ENCODE measurements at places on chromosomes 6 and 20. TPM values are rescaled to one million over a fixed set of nuclear protein-coding genes. Genes with fewer than 3 reads are reported as not detected.

TOX2 gene
- total RNA-seq, result 1.4 TPM

MMUT gene
- total RNA-seq, result 13.1 TPM

EDN1 gene
- total RNA-seq, result not detected

PBOV1 gene
- not detected for total RNA-seq

POM121L2 gene
- total RNA-seq, result not detected

- H3K27ac ChIP-seq, result no peak overlapping the region
- H3K4me1 ChIP-seq, result peaks cover 55% of the 10 kb centered on the region
- H3K36me3 ChIP-seq, result peaks cover 10% of the 10 kb centered on the region
- no peaks in the 10 kb centered on the region for H3K27me3 ChIP-seq
- DNase-seq, result peak; percentile 24
- H3K4me3 ChIP-seq, result no peak overlapping the region
Measured at GRCh38 chr20:23410916-23411695, 10.2 kb downstream of the NAPB start.

DNA sequence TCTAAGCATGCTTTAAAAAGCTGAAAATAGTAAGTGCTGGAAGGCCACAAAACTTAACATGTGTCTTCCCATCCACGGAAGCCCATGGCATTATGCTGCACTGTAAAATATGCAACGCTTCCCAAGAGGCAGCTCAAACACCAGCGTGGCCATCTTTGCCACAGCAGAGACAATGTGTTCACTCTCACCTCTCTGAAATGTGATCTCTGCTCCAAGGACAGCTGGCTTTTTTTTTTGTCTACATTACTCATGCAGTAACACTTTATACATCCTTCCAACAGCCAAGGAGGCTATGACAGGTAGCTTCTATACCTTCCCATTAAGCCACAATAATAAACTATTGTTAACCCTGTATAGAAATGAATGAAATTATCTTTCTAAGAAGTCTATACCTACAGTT is 49.2 kb downstream of the BLOC1S5 start:
- H3K4me3 ChIP-seq, result no peak overlapping the region
- no peak overlapping the region for H3K27ac ChIP-seq
- peaks cover 9% of the 10 kb centered on the region for H3K36me3 ChIP-seq
- peaks cover 10% of the 10 kb centered on the region for H3K4me1 ChIP-seq
- no peaks in the 10 kb centered on the region for H3K27me3 ChIP-seq

DNA sequence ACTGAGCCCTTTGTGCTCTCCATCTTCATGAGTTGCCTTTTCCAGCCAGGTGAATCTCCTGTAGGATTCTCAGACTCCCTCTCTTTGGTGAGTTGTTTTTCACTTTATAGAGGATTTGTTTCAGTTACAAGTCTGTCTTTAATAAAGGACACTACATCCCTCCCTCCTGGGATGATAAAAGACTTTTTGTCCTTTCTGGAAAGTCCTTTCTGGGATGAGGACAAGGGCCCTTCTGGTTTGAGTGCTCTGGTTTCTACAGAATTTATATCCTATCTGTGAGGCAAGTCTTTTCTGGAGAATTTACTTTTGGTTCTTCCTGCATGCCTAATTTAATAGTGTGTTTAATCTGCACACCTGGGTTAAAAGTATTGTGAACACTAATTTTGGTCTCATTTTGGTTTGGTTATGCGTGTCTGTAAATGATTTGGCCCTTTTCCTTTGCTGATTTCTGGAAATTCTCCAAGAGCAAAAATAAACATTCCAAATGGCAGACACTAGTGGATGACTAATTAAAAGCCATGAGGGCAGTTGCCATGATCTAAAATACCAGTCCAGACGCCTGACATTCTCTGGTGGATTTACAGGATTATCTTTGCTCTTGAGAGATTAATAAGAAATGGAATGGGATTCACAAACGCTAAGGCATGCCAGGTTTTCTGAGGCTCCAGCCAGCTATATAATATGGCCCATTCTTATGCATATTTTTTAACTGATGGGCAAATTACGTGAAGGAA is 44.8 kb downstream of the TCP11 start:
- peaks cover 16% of the 10 kb centered on the region for H3K27me3 ChIP-seq
- H3K4me3 ChIP-seq, result no peak overlapping the region
- no peak overlapping the region for H3K27ac ChIP-seq
- no peaks in the 10 kb centered on the region for H3K36me3 ChIP-seq
- H3K4me1 ChIP-seq, result no peaks in the 10 kb centered on the region

DNA sequence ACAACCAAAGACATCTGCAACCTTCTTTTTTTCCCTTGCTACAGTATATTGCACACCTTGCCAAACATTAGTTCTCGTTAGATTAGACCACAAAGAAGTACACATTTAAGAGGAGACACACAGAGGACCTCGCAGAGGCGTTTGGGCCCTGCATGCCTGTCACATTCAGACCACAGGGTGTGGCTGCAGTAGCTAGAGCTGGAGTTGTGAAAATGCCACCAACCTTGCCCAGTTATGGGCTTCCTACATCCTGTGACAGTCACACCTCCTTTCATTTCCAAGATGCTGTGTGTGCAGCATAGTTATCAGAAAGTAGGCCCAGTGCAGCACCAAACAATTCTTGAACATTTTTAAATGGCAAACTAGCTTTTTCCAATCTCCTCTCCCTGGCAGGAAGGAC is 2.4 kb downstream of the SYNE1 start:
- no peaks in the 10 kb centered on the region for H3K36me3 ChIP-seq
- no peak overlapping the region for H3K4me3 ChIP-seq
- DNase-seq, result peak; percentile 56
- peaks cover 7% of the 10 kb centered on the region for H3K4me1 ChIP-seq
- H3K27ac ChIP-seq, result no peak overlapping the region

- H3K27ac ChIP-seq, result no peak overlapping the region
- H3K36me3 ChIP-seq, result no peaks in the 10 kb centered on the region
- no peak for DNase-seq
- no peaks in the 10 kb centered on the region for H3K27me3 ChIP-seq
- no peak overlapping the region for H3K4me3 ChIP-seq
- no peaks in the 10 kb centered on the region for H3K4me1 ChIP-seq
Measured at GRCh38 chr20:61939691-61940360, 125.9 kb downstream of the TAF4 start.

DNA sequence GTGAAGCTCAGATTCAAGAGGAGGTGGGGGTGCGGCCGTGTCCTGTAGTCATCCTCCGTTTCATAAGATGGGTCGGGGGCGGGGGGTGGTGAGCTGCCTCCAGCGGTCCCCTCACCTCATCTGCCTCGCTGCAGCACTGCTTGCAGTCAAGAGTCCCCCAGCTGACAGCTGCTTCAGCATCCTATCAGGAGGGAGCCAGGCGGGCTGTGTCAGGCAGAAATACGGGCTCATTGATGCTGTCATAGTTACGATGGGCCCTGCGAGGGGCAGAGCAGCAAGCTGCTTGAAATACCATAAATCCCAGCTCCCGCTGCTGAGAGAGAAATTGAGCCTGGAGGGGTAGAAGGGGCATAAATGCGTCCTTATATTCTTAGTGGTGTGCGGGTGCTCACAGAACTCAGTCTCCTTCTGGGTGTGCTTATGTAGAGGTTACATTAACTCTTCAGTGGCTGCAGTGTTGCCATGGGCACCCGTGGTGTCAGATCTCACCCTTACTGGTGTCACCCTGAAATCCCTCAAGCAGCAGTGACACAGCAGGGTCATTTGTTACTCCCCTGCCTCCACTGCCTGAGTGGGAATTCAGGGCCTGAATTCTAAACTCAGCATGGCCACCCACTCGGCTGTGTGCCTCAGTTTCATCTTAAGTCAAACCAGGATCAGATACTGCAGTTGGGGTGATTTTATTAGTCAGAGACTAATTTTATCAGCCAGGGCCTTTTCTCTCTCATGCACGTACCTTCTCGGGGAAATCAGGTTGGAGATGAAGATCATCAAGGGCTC is 21.8 kb downstream of the CCDC167 start:
- peak overlapping the region; percentile 32 for H3K27ac ChIP-seq
- no peak overlapping the region for H3K4me3 ChIP-seq
- DNase-seq, result no peak
- no peaks in the 10 kb centered on the region for H3K4me1 ChIP-seq
- no peaks in the 10 kb centered on the region for H3K27me3 ChIP-seq

- H3K27me3 ChIP-seq, result peaks cover 24% of the 10 kb centered on the region
- DNase-seq, result no peak
- H3K36me3 ChIP-seq, result no peaks in the 10 kb centered on the region
- no peak overlapping the region for H3K27ac ChIP-seq
- peaks cover 5% of the 10 kb centered on the region for H3K4me1 ChIP-seq
Measured at GRCh38 chr20:63028461-63028921, 21.7 kb upstream of the BHLHE23 start.

DNA sequence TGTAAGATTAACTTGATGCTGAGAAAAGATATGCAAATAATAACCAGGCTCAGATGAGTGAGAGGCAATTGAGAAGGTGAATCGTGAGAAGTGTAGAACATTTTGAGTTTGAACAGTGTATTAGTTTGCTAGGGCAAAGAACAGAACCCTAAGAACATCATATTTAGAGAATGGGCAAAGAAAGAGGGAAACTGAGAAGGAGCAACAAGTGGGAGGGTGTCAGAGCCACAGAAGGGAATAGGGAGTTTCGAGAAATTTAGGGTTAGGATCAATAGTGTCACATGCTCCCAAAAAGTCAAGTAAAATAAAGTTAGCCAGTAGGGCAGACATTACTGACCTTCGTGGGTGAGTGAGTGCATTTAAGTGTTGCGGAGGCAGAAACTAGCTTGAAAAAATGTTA is 5.5 kb upstream of the FAXC start:
- no peak for DNase-seq
- H3K4me3 ChIP-seq, result no peak overlapping the region
- peaks cover 45% of the 10 kb centered on the region for H3K27me3 ChIP-seq
- no peaks in the 10 kb centered on the region for H3K4me1 ChIP-seq
- no peak overlapping the region for H3K27ac ChIP-seq
- H3K36me3 ChIP-seq, result no peaks in the 10 kb centered on the region

GRCh38 chr6:884570-884969 is 191.6 kb upstream of the EXOC2 start:
- no peak overlapping the region for H3K27ac ChIP-seq
- DNase-seq, result no peak
- H3K27me3 ChIP-seq, result peaks cover 18% of the 10 kb centered on the region
- peaks cover 4% of the 10 kb centered on the region for H3K4me1 ChIP-seq
- H3K36me3 ChIP-seq, result no peaks in the 10 kb centered on the region

- H3K36me3 ChIP-seq, result peaks cover under 1% of the 10 kb centered on the region
- no peak for DNase-seq
- H3K27ac ChIP-seq, result no peak overlapping the region
- H3K4me1 ChIP-seq, result peaks cover 6% of the 10 kb centered on the region
- peaks cover 21% of the 10 kb centered on the region for H3K27me3 ChIP-seq
Measured at GRCh38 chr6:35164277-35164676, 23.1 kb upstream of the TCP11 start.

- H3K4me1 ChIP-seq, result no peaks in the 10 kb centered on the region
- DNase-seq, result no peak
- H3K4me3 ChIP-seq, result no peak overlapping the region
- no peaks in the 10 kb centered on the region for H3K27me3 ChIP-seq
Measured at GRCh38 chr6:112362027-112362795, 15.1 kb downstream of the RFPL4B start.

DNA sequence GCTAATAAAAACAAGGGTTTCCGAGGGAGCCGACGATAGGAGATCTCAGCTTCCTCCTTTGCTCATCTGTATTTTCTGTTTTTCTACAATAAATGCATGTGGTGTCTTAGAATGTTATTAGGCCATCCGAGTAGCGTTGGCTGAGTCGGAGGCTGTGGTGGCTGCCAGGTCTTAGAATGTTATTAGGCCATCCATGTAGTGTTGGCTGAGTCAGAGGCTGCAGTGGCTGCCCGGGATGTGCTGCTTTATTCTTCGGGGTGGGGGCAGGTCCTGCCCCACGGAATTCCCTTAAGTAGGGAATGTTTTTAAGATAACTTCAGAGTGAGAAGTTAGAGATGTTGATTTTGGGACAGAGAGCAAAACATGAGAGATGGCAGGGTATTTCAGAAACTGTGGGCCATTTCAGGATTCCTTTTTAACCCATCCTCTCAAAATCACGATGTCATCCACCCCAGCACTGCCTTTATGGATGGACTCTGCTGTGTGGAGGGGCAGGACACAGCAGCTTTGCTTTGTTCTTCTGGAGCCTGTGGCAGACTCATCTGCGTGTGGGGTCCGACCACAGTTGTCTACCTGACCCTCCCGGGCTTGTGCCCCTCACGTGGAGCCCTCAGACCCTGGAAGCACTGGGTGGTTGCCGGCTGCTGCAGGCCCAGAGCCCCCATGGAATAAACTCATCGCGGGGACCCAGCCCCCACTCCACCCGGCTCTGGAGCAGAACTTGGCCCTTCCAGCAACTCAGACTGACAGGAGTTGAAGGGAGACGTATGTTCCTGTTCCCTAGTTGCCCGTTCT is 20.4 kb downstream of the OSBPL2 start:
- H3K27ac ChIP-seq, result no peak overlapping the region
- peaks cover 14% of the 10 kb centered on the region for H3K36me3 ChIP-seq
- no peak for DNase-seq
- H3K4me3 ChIP-seq, result no peak overlapping the region
- no peaks in the 10 kb centered on the region for H3K27me3 ChIP-seq

All from activated CD4-positive, alpha-beta T cell treated with anti-CD3 and anti-CD28 coated beads, Interleukin-2, amount 10 ng/mL, durations not matched to agents 24 days and 14 days (primary cell).